ENCODE measurements at places on chromosomes 11 and 22.

DNA sequence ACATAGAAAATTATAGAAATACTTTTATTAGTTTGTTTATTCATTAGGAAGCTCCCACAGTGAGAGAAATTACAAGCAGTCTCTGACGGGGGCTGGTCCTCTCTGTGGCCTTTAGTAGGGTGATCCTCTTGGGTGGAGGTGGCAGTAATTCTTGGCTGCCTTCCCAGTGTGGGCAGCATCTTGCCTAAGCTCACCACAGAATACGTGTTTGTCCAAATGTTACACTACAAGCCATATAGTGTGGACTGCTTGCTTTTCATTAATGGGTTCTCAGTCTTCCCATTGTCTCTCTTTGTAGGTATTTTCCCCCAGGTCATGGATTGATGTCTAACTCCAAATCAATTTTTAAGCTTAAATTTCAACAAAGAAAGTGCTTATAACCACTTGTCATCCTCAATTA lies 43.3 kb downstream of the ENDOD1 start:
- no peak for DNase-seq

GRCh38 chr11:2826679-2827056 lies 58.9 kb downstream of the CDKN1C start:
- DNase-seq, result peak; percentile 30

DNA sequence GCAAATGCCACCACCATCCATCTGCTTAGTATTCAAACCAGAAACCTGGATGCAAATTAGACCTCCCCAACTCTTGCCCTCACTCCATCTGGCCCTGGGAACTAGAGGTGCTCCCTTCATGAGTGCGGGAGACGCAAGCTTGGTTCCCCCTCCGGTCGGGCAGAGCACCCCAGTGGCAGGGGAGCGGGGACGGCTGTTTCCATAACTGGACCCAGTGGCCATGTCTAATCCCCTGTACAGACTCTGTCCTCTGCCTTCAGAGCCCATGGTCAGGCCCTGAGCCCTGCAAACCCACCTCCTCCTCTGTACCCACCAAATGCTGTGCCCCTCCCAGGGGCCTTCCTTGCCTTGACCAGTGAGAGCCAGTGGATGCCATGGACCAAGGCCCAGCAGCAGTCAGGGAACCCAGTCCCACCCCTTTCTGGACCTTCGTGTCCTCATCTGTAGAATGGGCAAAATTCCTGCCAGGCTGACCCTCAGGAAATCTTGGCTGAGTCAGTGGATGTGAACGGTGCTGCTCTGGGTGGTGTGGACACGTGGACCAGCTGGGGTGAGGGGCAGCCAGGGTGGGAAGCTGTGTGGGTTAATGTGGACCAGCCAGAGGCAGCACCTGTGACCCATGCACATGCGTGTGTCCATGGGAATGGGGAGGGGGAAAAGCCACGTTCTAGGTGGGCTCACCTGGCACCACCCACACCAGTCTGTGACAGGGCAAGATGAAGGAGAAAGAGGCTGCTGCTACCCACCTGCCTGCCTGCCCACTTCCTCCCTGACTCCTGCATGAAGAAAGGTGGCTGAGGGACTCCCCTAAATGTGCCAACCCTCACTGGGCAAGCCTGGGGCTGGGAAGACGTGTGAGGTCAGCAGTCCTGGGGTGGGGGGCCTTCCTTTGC lies 72.8 kb downstream of the LRRC32 start:
- DNase-seq, result no peak

DNA sequence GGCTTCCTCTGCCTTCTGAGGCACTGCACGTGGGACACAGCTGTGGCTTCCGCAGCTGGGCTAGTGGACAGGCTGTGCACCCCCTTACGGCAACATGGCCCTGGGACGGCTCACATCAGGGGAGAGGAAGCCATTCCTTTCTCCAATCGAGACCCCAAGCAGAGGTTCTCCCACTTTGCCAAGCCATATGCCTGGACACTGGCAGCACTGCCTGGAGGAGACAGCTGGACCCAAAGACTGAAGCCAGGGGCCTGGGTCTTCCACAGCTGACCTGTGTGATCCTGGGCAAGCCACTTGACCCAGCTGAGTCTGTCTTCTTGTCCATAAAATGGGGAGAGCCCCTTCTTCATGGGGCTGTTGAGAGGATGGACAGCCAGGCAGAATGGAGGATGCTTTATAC lies 65.4 kb downstream of the SHISAL1 start:
- no peak for DNase-seq

- no peak for DNase-seq
These were observed 4.5 kb upstream of the CDC42EP2 start for GRCh38 chr11:65310215-65310614.

GRCh38 chr11:31450841-31451240 lies 58.6 kb downstream of the IMMP1L start:
- DNase-seq, result no peak

DNA sequence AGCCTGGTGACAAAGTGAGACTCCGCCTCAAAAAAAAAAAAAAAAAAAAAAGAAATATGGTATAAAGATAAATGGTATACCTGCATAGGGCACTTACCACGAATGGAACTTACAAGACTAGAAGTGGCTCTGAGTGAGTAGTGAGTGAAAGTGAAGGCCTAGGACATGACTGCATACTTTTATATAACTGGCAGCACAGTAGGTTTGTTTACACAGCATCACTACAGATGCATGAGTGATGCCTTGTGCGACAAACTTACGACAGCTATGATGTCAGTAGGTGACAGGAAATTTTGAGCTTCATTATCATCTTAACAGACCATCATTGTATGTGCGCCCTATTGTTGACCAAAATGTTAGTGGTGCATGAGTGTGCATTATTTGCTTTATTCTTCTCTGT lies 17.7 kb downstream of the XRCC6 start:
- DNase-seq, result no peak

DNA sequence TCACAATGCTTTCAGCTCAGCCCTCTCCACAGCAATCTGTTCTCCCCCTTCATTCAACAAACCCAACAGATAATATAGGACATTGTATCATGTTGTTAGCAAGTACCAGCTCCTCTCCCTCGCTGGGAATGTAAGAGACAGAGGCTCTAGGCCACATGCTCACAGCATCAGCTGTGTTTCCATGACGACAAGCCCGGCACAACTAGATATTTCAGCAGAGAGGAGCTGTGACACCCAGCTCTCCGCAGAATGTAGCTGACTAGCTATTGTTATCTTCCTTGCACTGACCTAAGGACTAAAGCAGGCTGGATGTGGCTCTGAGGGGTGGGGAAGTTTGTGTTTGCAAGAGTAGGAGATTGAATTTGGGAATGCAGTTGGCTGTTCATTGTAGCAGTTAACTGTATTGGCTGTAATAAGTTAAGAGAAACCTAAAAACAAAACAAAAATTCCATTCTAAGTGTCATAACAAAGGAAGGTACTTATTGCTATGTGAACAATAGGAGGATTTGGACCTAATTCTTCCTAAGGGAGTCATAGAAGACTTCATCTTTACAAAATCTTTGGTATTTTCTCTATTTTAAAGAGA lies 28.0 kb upstream of the RRAS2 start:
- DNase-seq, result no peak

- no peak for DNase-seq
These were observed 34.0 kb upstream of the CCDC134 start for GRCh38 chr22:41766476-41766875.

GRCh38 chr11:20861322-20861721 lies 191.9 kb downstream of the NELL1 start:
- no peak for DNase-seq

- peak; percentile 88 for DNase-seq
These were observed 24.7 kb downstream of the IL10RA start for GRCh38 chr11:118010738-118011461.

DNA sequence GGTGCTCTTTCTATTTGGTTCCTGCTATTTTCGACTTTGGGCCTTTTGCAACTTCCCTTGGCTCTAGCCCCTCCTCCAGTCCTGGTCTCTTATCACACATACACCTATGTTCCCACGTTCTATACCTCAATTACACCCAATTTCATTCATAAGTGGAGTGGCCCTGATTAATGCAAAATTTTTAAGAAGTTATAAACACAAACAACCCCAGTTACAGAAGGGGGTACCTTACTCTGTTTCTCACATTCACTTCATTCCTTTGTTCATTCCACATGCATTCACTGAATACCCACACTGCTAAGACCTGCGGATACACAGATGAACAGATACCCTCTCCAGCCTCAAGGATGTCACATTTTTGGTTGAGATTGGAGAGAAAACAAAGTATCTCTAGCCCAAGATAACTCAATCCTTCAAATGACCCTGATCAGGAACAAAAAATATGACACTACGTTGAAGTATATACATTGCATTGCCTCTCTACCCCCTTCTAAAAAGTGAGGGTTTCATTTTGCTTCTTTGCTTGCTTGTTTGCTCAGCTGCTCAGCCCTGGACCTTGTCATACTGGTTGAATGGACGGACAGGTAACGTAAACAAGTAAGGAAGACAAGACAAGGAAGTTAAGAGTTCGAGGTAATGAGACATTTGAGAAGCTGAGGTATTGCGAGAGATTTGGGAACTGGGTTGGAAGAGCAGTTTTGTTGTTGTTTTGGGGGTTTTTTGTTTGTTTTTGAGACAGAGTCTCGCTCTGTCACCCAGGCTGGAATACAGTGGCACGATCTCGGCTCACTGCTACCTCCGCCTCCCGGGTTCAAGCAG lies 3.6 kb upstream of the VPS37C start:
- DNase-seq, result no peak

DNA sequence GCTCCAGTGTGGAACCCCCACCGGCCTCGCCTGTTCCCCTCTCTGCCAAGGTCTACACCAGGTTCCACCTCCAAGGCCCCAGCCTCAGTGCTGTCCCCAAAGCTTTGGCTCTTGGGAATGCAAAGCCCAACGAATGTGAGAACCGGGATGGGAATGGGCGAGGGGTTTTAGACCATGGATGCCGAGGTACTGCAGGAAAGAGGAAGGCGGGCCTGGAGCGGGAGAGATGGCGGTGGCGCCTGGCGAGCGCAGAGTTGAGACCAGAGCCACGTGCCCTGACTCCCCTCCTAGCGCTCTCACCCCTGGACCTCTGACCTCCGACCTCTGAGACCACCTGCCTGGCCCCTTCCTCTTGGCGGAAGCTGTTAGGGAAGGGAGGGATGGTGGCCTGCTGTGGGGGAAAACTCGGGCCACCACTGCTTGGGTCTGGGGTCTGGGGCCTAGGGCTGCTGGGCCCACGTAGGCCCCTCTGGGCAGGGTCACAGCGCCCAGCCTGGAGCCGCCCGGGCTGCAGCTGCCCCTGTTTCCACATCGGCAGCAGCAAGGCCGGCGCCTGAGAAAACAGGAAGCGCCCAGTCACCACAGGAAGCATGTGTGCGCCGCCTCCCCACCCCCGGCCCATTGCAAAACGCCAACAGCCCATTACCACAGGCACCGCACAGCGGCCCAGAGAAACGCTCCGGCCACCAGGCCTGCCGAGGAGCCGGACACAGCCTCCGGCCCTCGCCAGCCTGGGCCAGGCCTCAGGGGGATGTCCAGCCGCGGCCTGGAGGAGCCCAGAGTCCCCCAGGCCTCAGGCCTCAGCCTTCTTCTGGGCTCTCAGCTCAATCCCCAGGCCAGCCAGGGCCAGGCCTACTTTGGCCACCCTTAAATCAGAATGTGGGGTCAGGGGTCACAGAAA lies 13.8 kb upstream of the SLC39A13 start:
- DNase-seq, result peak; percentile 81

DNA sequence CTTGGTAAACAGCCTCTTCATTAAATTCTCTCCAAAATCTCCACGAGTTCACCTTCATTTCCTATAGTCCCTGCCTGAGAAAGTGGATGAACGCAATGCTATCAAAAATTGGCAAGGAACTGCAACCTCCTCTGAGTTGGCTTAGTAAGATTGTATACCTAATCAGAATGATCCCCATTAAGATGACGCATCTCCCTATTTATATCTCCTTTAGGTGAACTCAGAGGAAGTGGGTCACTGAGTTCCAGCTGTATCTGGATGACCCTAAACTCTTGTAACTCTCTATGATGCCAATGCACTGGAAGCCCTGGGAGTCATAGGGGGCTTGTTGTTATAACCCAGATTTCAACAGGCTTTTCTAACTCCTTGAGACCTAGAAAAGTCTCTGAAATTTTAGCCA lies 48.2 kb downstream of the OR10A6 start:
- no peak for DNase-seq

GRCh38 chr11:65172600-65172999 lies 2.6 kb downstream of the SPDYC start:
- DNase-seq, result no peak

GRCh38 chr11:41795004-41795403 lies 335.6 kb upstream of the LRRC4C start:
- no peak for DNase-seq

GRCh38 chr11:65459552-65459951 lies 37.0 kb downstream of the NEAT1 start:
- no peak for DNase-seq

- no peak for DNase-seq
These were observed 19.8 kb downstream of the NECTIN1 start for GRCh38 chr11:119709171-119709570.

GRCh38 chr11:75966537-75967287 lies 151.7 kb downstream of the UVRAG start:
- DNase-seq, result no peak

GRCh38 chr11:640021-640706 lies 3.1 kb downstream of the DRD4 start:
- DNase-seq, result peak; percentile 23

DNA sequence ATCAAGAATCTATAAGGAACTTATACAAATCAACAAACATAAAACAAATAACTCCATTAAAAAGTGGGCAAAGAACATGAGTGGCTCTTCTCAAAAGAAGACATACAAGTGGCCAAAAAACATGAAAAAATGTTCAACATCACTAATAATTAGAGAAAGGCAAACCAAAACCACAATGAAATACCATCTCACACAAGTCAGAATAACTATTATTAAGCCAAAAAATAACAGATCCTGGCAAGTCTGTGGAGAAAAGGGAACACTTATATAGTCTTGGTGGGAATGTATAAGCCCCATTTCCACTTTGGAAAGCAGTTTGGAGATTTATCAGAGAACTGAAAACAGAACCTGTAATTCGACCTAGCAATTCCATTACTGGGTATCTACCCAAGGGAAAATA lies 921.0 kb downstream of the KCNA4 start:
- no peak for DNase-seq

DNA sequence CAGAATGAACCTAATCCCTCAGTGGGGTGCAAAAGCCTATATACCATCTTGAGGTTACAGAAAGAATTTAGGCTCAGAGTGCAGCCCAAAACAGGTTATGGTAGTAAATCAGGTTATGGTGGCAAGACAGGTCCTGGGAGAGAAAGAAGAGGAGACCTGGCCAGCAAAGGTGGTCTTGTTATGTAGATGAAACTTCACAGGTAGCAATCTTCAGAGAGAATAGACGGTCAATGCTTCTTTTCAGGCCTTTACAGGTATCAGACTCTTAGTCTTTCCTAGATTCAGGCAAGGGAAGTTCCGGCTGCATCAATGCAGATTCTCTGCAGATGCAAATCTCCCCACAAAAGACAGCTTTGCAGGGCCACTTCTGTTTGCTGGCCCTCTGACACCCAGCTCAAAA lies 45.8 kb upstream of the SORL1 start:
- no peak for DNase-seq

- no peak for DNase-seq
These were observed 15.6 kb downstream of the PLA2G6 start for GRCh38 chr22:38165922-38166593.
